ENCODE measurements at places on chromosomes 3 and 15. TPM values are rescaled to one million over a fixed set of nuclear protein-coding genes. Genes with fewer than 3 reads are reported as not detected.

GRCh38 chr15:56371495-56372147 is 6.4 kb downstream of the TEX9 start:
- no peak overlapping the region for H3K27ac ChIP-seq
- no peaks in the 10 kb centered on the region for H3K36me3 ChIP-seq
- DNase-seq = no peak
- H3K27me3 ChIP-seq = no peaks in the 10 kb centered on the region
- H3K4me3 ChIP-seq = no peak overlapping the region

DNA sequence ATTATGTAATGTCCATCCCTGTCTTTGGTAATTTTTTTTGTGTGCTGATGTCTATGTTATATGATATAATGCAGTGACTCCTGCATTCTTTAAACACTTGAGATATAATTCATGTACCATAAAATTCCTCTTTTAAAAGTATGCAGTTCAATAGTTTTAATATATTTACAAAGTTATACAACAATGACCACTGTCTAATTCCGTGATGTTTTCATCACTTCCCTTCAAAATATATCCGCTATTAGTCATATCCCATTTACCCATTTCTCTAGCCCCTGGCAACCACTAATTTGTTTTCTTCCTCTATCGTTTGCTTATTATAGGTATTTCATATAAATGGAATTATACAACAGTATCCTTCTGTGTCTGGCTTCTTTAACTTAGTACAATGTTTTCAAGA is 64.9 kb upstream of the SUCLG2 start:
- no peak overlapping the region for H3K27ac ChIP-seq
- no peaks in the 10 kb centered on the region for H3K4me1 ChIP-seq
- no peaks in the 10 kb centered on the region for H3K36me3 ChIP-seq
- H3K4me3 ChIP-seq = no peak overlapping the region
- no peaks in the 10 kb centered on the region for H3K27me3 ChIP-seq

- no peaks in the 10 kb centered on the region for H3K27me3 ChIP-seq
- H3K4me1 ChIP-seq = no peaks in the 10 kb centered on the region
Observed at GRCh38 chr15:36497901-36498300, 81.5 kb upstream of the CDIN1 start.

DNA sequence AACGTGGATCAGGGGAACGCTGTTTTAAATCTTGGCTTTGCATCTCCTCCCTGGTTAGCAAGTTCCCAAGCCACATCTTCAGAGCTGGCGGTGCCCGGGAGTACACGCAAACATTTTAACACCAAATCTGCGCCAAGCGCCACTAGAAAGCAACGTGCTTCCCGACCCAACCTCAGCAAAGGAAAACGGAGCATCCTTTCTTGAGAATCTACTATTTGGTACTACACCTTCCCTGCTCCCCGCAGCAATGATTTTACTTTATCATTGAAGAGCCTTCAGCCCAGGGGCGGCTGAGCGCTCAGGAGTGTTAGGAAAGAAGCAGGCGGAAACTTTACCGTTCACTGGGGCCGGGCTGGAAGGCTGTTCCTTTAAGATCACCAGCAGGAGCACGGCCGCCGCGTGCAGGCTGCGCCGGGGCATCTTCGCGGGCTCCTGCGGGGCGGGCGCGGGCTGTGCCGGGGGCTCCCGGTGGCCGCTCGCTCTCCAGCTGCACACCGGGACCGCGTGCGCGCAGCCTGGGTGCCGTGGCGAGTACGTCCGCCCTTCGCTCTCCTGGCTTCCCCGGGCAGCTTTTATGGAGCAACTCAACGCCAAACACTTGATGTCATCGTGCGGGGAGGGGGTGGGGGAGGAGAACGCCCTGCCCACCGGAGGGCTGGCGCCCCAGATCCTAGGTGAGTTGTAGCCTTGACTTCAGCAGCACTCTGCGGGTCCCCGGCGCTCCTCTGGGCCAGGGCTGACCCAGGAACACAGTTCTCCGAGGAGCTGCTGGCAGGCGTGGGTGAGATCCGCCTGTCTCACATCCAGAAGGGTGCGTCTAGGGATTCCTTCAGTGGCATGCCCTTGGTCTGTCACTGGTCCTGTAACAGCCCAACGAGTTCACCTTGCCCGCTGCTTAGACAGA is at the start of gene CA12:
Gene CA12 (minus strand): TSS at position 546 of the 904 bp plus-strand sequence. CDS start 126 bp downstream, at position 420.
- DNase-seq = no peak
- no peaks in the 10 kb centered on the region for H3K36me3 ChIP-seq
- H3K4me1 ChIP-seq = peaks cover 10% of the 10 kb centered on the region
- H3K27me3 ChIP-seq = no peaks in the 10 kb centered on the region
- no peak within 1 kb of the TSS for H3K27ac ChIP-seq

- no peak overlapping the region for H3K4me3 ChIP-seq
- H3K4me1 ChIP-seq = no peaks in the 10 kb centered on the region
- H3K36me3 ChIP-seq = no peaks in the 10 kb centered on the region
- H3K27ac ChIP-seq = no peak overlapping the region
- DNase-seq = no peak
Observed at GRCh38 chr15:28978011-28978378, 92.2 kb downstream of the APBA2 start.

- no peaks in the 10 kb centered on the region for H3K4me1 ChIP-seq
- no peaks in the 10 kb centered on the region for H3K36me3 ChIP-seq
- DNase-seq = no peak
- H3K27ac ChIP-seq = no peak overlapping the region
Observed at GRCh38 chr15:68407886-68408881, 23.8 kb downstream of the ITGA11 start.

Gene ARL14
- not detected for total RNA-seq

DNA sequence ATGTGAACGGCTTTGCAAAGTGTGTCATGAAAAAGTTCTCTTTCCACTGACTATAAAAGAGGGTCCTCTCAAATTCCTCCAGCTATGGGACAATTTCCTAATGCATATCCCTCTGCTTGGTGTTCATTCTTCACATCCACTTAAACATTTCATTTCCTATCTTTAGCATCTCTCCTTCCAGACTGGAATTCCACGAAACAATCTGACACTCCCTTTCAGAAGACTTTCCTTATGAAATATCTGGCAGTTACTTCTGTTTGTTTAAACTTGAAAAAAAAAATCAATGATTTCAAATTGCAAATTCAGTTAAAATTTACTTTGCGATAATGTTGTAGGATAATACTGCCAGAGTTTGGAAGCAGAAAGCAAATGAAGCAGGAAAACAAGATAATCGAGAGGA is 105.8 kb upstream of the SELENOK start:
- no peaks in the 10 kb centered on the region for H3K4me1 ChIP-seq
- DNase-seq = no peak
- no peaks in the 10 kb centered on the region for H3K36me3 ChIP-seq
- H3K27ac ChIP-seq = no peak overlapping the region
- H3K4me3 ChIP-seq = no peak overlapping the region
- no peaks in the 10 kb centered on the region for H3K27me3 ChIP-seq

Gene LSAMP
- 3.6 TPM for total RNA-seq

DNA sequence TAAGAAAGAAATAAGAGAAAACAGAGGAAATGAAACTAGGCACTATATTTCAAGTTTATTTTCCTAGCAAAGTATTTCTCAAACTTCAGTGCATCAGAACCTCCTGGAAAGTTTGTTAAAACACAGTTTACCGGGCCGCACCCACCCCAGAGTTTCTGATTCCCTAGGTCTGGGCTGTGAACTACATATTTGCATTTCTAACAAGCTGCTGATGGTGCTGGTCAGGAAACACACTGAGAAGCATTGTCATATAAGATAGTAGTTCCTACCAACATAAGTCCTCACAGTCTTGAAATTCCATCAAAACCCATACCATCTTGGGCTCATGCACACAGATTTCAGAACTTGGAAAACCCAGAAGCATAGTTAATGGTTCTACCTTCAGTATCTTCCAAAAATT is 8.3 kb downstream of the SLC9A9 start:
- no peaks in the 10 kb centered on the region for H3K4me1 ChIP-seq
- no peak for DNase-seq
- no peak overlapping the region for H3K4me3 ChIP-seq
- H3K27ac ChIP-seq = no peak overlapping the region
- H3K36me3 ChIP-seq = no peaks in the 10 kb centered on the region

Gene HYAL1
- 23.2 TPM for total RNA-seq

- no peaks in the 10 kb centered on the region for H3K4me1 ChIP-seq
- H3K4me3 ChIP-seq = no peak overlapping the region
- no peak overlapping the region for H3K27ac ChIP-seq
- H3K36me3 ChIP-seq = no peaks in the 10 kb centered on the region
Observed at GRCh38 chr15:85854345-85855097, 59.8 kb upstream of the KLHL25 start.

Gene WNT7A
- total RNA-seq = not detected

DNA sequence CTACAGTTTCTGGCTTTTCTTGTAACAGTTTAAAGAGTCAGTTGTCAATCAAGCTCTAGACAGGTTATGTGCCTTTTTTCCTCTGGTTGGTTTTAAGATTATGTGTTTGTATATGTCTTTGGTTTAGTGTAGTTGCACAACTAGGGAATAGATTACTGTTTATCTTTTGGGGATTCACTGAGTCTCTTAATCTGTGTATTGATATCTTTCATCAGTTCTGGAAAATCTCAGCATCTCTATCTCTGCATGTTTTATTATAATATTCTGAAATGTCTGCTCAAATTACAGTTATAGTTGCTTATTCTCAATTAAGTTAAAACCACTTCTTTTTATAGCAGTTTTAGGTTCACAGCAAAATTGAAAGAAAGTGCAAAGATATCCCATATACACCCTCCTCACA is 14.3 kb downstream of the DUT start:
- DNase-seq = no peak
- no peak overlapping the region for H3K4me3 ChIP-seq
- no peaks in the 10 kb centered on the region for H3K36me3 ChIP-seq
- no peak overlapping the region for H3K27ac ChIP-seq
- no peaks in the 10 kb centered on the region for H3K27me3 ChIP-seq

- H3K27me3 ChIP-seq = no peaks in the 10 kb centered on the region
- H3K36me3 ChIP-seq = no peaks in the 10 kb centered on the region
- H3K27ac ChIP-seq = no peak overlapping the region
- no peak overlapping the region for H3K4me3 ChIP-seq
- DNase-seq = no peak
Observed at GRCh38 chr3:5390936-5391625, 203.6 kb downstream of the EDEM1 start.
